Osteocyte (in vitro differentiated cells): ENCODE measurements at places on chromosomes 2 and 18. TPM values are rescaled to one million over a fixed set of nuclear protein-coding genes. Genes with fewer than 3 reads are reported as not detected.

Gene AQP12A
- total RNA-seq = not detected in 2 replicates

DNA sequence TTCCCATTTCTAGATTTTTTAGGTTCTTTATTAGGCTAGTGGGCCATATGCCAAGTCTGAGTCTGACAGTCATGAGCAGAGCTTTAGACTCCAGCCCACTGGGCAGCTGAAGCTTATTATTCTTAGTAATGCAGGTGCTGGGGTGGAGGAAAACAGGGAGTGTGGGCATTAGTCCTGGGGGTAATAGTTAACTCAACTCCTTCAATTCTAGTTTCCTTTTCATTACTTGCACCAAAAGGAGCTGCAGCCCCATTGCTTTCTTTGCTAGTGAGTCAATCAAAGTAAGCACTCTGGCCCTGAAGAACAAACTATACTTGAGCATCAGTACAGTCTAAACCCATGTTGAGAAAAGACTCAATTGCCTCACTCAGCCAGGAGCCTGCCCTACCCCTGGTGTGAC lies 35.5 kb downstream of the ICOS start:
- no peaks in the 10 kb centered on the region for H3K4me1 ChIP-seq
- H3K36me3 ChIP-seq = no peaks in the 10 kb centered on the region
- H3K4me3 ChIP-seq = no peak overlapping the region
- H3K27ac ChIP-seq = no peak overlapping the region

Gene IL36A
- not detected in 2 replicates for total RNA-seq

GRCh38 chr18:10851824-10852319 lies 297.5 kb downstream of the PIEZO2 start:
- no peaks in the 10 kb centered on the region for H3K27me3 ChIP-seq
- peak overlapping the region; percentile 13 for H3K27ac ChIP-seq
- no peak for DNase-seq
- H3K4me3 ChIP-seq = no peak overlapping the region
- peaks cover 14% of the 10 kb centered on the region for H3K4me1 ChIP-seq

DNA sequence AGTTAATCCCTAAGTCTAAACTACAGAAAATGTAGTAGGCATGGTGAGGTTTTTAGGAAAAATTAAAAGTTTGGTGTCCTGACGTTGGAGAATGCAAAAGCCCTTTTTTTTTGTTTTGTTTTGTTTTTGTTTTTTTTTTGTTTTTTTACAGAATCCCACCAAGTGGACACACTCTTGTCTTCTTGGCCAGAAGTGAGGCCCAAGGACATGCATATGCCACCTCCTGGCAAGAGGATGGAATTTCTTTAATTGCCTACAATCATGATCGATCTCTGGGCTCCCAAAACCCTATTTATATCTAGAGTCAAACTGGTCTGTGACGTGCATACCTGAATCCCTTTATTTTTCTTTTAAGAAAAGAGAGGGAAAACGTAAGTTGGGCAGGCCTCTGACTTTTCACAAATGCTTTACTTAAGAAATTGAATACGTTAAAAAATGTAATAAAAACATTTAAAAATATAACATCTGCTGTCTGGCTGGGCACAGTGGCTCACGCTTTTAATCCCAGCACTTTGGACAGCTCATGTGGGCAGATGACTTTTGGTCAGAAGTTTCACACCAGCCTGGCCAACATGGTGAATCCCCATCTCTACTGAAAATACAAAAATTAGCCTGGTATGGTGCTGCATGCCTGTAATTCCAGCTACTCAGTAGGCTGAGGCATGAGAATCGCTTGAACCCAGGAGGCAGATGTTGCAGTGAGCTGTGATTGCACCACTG lies 502.7 kb downstream of the CBLN2 start:
- no peak overlapping the region for H3K27ac ChIP-seq
- H3K36me3 ChIP-seq = no peaks in the 10 kb centered on the region
- H3K4me1 ChIP-seq = no peaks in the 10 kb centered on the region
- no peak for DNase-seq
- H3K27me3 ChIP-seq = no peaks in the 10 kb centered on the region
- H3K4me3 ChIP-seq = no peak overlapping the region

DNA sequence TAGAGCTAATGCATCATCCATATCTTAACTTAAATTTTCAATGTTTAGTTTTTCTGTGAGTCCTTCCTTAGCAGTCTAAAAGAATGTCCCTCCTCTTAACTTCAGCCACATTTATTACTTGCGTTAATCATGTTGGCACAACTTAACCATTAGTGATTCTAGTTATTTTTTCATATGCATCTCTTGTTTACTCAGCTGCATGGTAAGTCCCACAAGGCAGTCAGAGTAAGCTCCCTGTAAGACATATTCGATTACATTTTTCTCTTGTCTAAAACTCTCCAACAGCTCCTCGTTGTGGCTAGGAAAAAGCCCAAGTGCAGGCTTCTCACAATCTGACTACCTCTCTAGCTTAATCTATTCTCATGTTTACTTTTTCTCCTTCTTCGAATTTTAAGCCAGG lies 2045.3 kb upstream of the PIK3C3 start:
- H3K4me3 ChIP-seq = no peak overlapping the region
- peaks cover 15% of the 10 kb centered on the region for H3K4me1 ChIP-seq
- H3K36me3 ChIP-seq = no peaks in the 10 kb centered on the region
- H3K27me3 ChIP-seq = peaks cover 14% of the 10 kb centered on the region

Gene GTF2A1L
- total RNA-seq = 1.9 TPM in 1 of 2 replicates, not detected in the other

DNA sequence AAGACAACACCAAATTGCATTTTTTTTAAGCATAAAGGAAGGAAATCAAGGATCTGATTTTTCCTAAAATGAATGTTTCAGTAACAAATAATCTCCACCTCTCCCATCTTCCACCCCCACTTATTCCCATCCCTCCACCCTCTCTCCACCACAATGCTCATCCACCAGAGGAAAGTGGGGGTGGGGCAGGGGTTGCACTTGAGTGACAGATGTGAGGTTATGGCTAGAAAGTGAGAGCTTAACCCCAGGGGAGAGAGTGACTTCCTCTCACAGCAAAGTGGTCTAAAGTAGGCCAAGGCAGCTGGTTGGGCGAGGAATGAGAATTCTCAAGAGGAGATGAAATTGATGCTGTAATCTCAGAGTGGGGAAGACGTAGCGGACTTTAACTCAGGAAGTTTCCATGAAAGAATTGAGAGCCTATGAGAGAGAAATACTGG lies 104.7 kb downstream of the HNRNPLL start:
- H3K36me3 ChIP-seq = no peaks in the 10 kb centered on the region
- no peak overlapping the region for H3K4me3 ChIP-seq
- no peak for DNase-seq

Gene CRIM1
- total RNA-seq = 167 and 194 TPM in 2 replicates

Gene CHRNA1
- 0.24 and 0.57 TPM in 2 replicates for total RNA-seq

GRCh38 chr2:42117923-42118753 lies 51.0 kb upstream of the EML4 start:
- no peaks in the 10 kb centered on the region for H3K36me3 ChIP-seq
- H3K4me3 ChIP-seq = no peak overlapping the region
- no peak for DNase-seq
- H3K4me1 ChIP-seq = peaks cover 33% of the 10 kb centered on the region
